ENCODE measurements at places on chromosomes 16 and 17.

DNA sequence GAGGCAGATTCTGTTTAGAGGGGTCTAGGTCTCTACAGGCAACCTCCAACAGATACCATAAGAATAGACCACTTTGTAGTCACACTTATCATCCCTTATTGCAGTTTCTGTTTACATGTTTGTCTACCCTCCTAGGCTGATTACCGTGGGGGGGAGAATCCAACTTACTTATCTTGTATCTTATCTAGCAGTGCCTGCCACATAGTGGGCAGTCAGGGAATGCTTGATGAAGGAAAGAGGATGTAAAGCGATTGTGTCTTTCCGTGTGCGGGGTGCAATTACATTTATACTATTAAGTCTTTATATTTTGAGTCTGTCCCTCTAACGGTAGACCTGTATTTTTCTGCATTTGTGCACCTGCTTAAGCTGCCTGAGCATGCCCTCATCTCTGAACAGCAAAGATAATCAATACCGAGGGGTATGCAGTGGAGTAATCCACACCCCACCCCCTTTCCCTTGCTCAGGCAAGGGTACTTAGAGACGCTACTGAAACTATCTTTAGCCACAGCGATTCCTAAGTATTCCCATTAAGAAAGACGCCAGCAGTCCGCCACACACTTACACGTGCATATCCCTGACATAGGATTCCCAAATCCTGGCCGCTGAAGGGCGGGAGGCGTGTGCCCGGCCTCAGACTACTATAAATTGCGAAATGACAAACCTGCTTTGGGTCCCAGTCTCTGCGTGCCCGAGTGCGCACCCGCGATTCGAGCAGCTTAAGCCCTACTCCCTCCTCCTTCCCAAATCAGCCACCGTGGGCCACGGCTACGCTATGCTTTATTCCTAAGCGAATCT lies 635 bp upstream of the AATF start:
- no peak for DNase-seq

- no peak for DNase-seq
Observed at GRCh38 chr17:14582996-14583395, 282.1 kb downstream of the HS3ST3B1 start.

- no peak for DNase-seq
Observed at GRCh38 chr17:35404360-35404759, 27.9 kb downstream of the SLFN12 start.

GRCh38 chr16:27198451-27199234 lies 4.7 kb upstream of the KDM8 start:
- no peak for DNase-seq

DNA sequence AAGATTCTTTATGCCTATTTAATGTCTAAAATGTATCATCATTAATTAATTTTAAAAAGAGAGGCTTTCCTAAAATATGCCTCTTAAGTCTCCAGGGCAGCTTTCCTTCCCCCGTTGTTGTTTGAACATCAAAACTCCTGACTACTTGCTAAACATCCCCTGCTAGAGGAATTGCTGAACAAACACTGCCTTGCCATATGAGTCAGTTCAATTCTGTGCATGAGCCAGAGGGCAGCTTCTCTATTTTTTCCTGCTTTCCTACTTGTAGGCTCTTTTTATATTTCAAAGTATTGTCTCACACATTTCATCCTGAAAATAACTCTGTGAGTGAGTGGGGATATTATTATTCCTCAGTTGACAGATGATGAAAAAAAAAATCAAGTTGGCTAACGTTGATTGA lies 143.4 kb downstream of the HS3ST4 start:
- DNase-seq, result no peak

Measured in transverse colon (tissue), 4 donors.